Esophagus mucosa (tissue), 1 donor: ENCODE measurements at places on chromosomes 16 and 17. TPM values are rescaled to one million over a fixed set of nuclear protein-coding genes. Genes with fewer than 3 reads are reported as not detected.

TBC1D3C gene
- not detected for total RNA-seq

GDPD1 gene
- 0.96 TPM for total RNA-seq

SCNN1B gene
- total RNA-seq, result 68.1 TPM

SKAP1 gene
- total RNA-seq, result 0.68 TPM

DNA sequence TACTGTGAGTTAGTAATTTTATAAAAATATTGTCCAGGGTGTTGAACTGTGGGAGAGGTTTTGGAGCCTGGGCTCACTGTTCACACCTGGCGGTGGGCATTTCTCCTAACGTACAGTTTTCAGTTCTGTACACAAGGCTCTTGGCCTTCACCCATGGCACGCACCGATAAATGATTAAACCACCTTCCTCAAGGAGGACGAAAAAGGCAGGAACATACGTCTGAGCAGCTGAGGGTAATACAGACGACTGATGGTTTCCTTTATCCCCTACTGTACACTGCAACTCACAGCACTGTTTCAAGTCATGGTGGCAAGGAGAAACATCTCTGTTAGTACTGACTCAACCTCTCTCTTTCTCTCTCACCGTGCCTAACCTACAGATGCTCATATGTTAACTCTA is 1.4 kb upstream of the ST6GALNAC1 start:
- no peak for ATAC-seq

GRCh38 chr16:17448640-17449638 is 21.8 kb downstream of the XYLT1 start:
- ATAC-seq, result peak; percentile 48

KRTAP16-1 gene
- total RNA-seq, result not detected

- ATAC-seq, result peak; percentile 31
Measured at GRCh38 chr16:11208916-11209665, 46.9 kb downstream of the SOCS1 start.

- ATAC-seq, result no peak
Measured at GRCh38 chr17:77215281-77215680, 74.5 kb downstream of the SEC14L1 start.

- ATAC-seq, result no peak
Measured at GRCh38 chr17:81556175-81556691, 4.1 kb upstream of the FAAP100 start.

KRTAP1-1 gene
- not detected for total RNA-seq

CSH1 gene
- total RNA-seq, result not detected

DNA sequence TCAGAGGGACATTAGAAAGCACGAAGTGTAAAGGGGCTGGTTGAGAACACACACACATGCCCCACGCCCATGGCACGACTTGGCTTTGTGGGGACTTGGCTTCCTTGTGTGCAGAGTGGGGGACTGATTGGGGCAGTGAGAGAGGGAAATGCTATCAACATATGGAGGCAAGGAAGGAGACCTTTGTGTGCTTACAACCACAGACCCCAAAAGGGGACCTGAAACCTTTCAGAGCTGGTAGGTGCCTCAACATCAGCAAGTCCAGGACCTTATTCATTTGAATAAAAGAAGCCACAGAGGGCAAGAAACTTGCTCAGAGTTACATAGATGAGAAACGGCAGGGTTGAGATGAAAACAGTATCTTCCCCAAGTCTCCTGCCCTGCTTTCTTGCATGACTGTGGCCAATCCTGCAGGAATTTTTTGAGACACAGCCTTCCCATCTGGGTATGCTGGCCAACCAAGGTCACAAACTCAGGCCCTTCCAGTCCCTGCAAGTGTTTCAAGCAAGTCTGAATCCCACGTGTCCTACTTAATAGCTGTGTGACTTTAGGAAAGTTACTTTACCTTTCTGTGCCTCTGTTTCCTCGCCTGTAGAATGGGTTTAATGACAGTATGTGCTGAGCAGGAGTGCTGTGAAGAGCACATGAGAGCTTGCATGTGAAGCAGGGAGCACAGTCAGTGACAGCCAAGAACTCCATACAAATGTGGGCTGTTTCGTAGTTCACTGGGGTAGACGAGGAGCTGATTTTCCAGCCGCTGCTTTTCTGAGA is 26.2 kb downstream of the C16orf78 start:
- ATAC-seq, result no peak

GRCh38 chr17:64270885-64271284 is 7.8 kb upstream of the TEX2 start:
- no peak for ATAC-seq

GRCh38 chr16:74477226-74477625 is 55.9 kb upstream of the CLEC18B start:
- ATAC-seq, result no peak

- ATAC-seq, result peak; percentile 51
Measured at GRCh38 chr17:7632492-7632894, 2.6 kb downstream of the SHBG start.

GRCh38 chr16:71367241-71367976 is 8.9 kb downstream of the CALB2 start:
- ATAC-seq, result peak; percentile 72

DNA sequence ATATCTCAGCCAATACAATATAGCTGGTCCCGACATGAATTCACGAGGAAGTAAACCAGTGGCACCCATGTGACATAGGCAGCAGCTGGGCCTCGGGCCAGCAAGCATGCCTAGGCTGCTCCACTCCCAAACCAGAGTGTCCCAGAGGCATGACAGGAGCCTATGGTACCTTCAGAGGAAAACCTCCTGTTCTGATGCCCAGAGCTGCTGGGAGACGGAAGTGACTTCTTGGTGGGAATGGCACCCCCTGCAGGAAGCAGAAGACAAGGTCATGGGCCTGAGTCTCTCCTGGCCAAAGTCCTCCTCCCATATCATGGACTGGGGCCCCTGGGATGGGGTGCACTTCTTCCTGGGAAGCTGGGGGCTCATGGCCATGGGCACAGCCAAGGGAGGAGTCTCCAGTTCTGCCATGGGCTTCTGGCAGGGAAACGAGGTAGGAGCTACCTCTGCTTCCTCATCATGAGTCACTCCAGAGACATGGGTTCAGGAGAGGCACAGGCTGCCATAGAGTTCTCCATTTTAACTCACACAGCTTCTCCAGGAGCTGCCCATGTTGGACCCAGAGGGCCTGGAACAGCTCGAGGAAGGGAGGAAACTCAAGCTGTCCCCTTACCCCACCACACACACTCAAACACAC is 13.4 kb downstream of the FBF1 start:
- peak; percentile 93 for ATAC-seq

DNA sequence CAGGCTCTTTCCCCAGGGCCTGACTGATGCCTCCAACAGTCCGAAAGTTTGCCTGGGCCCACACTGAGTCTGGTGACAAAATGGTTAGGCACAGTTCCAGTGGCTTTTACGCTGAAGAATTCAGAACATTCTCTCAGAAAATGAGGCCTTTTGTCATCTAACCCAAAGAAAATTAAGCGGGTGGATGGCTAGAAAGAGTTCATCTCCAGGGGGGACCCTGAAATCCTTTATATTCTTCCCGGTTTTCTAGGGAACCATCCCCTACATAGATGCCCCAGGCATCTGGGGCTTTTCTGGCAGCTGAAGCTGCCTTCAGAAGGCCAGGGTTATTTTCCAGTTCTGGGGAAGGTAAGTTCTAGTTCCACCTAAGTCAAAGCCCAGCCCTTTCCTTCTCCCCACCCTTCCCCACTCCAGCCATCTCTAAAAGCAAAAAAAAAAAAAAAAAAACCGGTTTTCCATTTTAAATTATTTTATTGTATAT is 2.2 kb downstream of the RASD1 start:
- ATAC-seq, result no peak

DNA sequence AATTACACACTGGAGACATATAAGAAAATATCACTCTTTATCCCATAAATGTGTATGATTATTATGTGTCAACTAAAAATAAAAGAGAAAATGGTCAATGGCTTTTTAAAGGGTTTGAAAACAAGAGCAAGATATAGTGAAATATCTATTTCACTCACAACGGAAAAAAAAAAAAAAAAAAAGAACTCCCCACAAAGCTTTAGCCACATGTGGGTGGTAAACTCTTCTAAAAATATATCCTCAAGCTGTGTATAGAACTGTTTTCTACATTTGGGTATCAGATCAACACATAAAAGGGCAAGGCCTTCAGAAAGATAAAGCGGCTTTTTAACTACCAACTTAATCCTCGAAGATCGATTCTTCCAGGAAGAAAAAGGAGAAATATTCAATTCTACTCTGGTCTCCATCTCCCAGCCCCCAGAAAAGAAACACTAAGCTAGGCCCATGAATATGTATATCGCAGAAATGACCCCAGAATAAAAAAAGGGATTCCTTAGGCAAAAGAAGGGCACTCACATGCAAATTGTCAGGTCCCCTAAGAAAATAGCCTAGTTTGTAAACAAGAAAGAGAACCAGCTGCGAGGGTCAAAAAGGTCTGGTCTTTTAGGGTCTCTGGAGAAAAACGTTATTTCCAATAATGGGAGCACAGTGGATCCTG is 4.4 kb downstream of the LITAF start:
- no peak for ATAC-seq

DNA sequence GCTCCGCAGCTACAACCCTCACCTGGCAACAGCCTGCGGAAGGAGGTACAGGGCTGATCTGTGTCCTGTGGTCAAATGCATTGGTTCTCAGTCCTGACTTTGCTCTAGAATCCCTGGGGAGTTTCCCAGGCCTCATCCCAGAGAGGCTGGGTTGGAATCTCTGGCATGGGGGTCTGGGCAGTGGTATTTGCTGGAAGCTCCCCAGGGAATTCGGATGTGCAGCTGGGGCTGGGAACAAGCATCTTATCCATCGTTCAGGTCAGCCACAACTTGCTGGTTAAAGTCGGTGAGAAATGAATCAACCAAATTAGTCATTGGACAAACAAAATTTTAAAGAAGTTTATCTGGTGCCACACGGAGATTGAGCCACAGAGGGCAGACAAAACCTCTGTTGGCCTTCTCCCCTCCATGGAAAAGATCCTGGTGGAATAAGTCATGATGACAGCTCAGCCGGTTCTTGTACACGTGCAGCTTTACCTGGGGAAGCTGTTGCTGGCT is 231.2 kb downstream of the FOXL1 start:
- ATAC-seq, result no peak

GRCh38 chr16:12455287-12455798 is 348.3 kb downstream of the CPPED1 start:
- peak; percentile 84 for ATAC-seq

TNK1 gene
- total RNA-seq, result 6.1 TPM

GRCh38 chr17:21823643-21824042 is 131.3 kb downstream of the KCNJ18 start:
- ATAC-seq, result no peak

PLD6 gene
- 0.44 TPM for total RNA-seq

DNA sequence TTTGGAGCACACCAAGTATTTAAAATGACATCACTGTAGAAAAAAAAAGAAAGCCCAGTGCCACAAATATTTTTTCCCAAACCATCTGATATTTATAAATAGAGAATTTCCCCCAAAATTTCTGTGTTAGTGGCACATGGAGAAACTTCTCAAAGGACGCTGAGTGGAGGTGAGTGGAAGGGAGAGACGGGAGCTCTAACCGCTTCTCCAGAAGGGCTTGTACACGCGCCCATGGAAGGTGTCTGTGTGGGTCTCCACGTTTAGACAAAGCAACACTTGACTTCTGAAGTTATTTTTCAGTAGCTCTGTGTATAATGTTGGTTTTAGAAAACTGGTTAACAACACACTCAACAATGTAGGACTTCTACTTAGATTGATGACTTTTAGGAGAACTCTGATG is 1.0 kb downstream of the MYOCD start:
- ATAC-seq, result no peak

KRT14 gene
- total RNA-seq, result 5,105 TPM

DNA sequence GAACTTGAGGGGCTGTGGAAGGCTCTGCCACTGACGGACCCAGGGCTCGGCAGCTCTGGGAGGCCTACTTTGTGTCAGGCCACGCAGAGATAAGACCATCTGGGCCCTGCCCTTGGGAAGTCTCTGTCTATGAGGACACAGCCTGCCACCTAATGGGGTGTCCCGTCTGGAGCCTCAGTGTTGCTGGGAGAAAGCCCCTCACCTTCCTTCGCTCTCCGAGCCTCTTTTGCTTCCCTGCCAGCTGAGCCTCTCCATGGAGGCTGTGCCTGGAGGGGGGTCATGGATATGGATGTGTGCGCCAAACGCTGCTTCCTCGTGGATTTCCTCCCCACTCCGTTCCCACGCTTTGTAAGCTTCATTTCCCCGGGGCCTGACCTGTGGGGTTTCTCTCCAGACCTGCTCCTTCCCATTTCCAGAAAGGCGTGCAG is 228.8 kb downstream of the SEC14L1 start:
- ATAC-seq, result no peak

GRCh38 chr16:72164691-72165090 is 7.3 kb downstream of the PMFBP1 start:
- no peak for ATAC-seq

UNK gene
- total RNA-seq, result 17.3 TPM

DNA sequence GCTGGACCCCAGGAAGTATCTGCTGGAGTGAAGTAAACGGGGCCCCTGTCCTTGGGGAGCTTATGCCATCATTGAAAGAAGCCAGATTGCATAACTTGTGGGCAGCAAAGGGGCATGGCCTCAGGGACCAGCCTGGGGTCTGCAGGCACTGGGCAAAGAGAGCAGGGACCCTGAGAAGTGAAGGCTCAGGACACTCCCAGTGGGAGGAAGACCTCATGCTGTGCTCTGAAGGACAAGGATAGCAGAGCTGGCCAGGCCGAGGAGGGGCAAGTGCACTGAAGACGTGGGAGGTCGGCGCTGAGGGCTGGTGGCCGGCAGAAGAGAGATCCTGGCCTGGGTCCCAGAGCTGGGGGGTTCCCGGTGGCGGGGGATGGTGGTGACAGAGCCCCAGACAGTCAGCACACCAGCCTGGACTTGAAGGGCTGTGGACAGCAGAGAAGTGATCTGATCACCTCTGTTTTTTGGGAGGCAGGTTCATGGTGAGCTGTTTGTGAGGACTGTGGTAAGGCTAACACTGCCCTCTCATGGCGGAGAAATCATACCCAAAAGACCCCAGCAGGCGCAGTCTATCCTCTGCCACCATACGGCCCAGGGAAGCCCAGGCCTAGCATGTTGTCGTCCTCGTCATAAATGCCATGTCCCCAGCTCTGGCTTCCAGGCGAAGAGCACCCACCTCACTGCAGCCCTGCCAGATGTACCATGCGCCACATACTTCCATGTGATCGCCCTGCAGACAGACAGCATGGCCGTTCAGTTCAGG is 7.1 kb upstream of the CNP start:
- ATAC-seq, result peak; percentile 23

DNA sequence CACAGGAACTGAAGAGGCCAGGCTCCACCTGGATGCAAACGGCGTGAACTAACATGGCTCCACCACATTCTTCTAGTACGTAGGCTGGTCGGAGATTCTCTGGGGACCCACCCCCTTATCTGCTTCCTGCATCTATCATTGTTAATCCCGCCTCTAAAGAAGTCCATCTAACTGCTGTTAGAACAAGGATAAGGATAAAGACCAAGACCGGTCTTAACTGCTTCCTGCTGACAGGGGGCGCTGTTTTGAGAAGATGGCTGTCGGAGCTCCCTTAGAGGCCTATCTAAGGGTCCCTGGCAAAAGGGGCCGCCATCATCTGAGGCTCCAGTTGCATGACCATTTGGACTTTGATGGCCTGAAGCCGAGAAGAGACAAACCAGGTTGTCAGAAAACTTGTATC is 25.8 kb upstream of the TNFSF12 start:
- peak; percentile 18 for ATAC-seq

- ATAC-seq, result peak; percentile 96
Measured at GRCh38 chr16:53372992-53373871, 61.0 kb upstream of the RBL2 start.

GRCh38 chr16:79380995-79381602 is 219.4 kb downstream of the MAF start:
- ATAC-seq, result no peak

- ATAC-seq, result no peak
Measured at GRCh38 chr17:31513731-31514427, 122.4 kb downstream of the RAB11FIP4 start.

HSF5 gene
- not detected for total RNA-seq
